ENCODE measurements at places on chromosomes 2 and 18. TPM values are rescaled to one million over a fixed set of nuclear protein-coding genes. Genes with fewer than 3 reads are reported as not detected.
A peak's percentile ranks its signal among the peaks of the same experiment; 100 is the strongest.

DNA sequence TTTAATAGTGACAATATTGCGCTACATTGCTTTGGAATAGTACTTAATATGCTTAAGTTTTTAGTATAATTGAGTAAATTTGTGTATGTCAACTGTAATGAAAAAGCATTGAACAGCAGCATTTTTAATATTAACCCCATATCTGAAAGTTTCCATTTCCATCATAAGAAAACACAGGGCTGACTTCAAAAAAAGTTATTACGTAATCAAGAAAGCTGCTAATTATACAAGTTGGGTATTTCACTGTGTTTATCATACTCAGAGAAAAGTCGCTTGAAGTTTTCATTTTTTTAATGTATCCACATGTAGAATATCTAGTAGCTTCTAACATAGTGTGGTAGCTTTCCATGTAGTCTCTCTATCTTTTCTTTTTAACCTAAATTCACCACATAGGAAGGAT, 146.5 kb downstream of the PKP4 start:
- DNase-seq: no peak

GRCh38 chr2:41488888-41489287, 558.9 kb upstream of the PKDCC start:
- no peak for DNase-seq

DNA sequence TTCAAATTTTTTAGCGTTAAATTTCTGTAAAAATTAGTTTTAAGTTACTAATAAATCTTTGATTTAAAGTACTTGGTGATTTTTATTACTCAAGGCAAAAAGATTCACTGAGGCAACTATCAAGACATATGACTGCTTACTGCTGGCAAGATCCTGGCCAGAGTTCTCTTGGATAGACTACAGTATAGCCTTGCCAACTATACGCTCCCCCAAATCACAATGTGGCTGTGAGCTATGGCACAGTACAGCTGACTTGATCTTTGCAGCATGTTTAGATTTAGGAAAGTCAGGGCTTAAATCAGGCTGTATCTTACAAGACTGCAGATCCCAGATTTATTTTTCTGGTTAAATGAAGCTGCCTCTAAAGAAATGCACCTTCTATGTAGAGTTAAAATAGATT, 26.5 kb downstream of the MSTN start:
- no peak for DNase-seq

DNA sequence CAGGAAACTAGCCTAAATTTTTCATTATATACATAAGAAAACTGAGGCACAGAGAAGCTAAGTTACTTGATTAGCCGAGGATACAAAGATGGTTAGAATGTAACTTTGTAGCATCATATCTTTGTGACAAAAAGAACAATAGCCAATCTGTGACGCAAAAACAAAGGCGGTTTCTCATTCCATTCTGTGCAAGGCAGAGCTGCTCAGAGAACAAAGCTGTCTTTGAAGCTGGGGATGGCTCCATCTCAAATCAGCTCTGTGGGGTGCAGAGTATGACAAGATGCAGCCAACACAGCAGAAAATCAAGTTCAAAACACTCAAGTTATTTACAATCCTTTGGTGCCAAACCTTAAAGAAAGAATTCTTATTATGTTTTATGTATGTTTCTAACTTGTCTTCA, 81.9 kb upstream of the VWC2L start:
- peak; percentile 1 for DNase-seq

- no peak for DNase-seq
These were observed 15.0 kb upstream of the BMPR2 start for GRCh38 chr2:202361108-202361507.

DNA sequence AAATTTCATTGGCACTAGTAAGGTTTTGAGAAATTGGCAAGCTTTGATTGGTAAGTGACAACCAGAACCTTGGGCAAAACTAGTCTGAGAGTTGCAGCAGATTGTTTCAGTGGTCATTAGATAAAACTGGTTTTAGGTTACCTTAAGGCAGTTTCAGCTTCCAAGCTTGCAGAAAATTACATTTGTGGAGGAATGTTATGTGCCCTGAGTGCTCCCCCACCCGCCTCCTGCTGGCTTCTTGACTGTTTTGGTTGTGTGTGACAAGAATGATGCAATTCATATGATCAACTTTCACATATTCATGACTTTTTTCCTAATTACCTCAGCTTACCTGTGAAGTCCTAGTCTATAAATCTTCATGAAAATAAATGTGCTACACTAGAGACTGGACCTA, 599.5 kb upstream of the ZNF804A start:
- DNase-seq: no peak

DNA sequence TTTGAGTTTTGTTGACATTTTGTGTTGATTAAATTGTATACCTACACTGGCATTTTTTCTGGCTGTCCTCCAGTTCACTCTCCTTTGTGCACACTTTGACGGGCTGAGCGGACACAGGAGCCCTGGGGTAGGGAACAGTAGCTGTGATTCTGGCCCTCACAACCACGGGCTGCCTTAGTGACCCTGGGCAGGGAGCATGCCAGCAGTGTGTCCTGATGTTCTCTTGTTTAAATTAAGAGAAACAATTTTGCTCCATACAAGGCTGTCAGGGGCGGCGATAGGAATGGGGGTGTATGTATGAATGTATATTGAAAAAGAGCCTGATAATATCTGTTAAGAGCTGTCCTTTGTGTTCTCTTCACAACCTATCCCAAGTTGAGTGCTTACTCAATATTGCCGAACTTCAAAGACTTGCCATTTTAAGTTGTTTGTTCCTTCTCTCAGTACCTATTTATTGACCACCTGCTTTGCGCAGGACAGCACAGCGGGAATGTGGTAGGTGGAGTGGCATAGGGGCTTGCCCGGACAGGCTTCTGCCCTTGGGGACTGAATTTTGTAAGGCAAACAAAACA, 103.7 kb upstream of the EML6 start:
- no peak for DNase-seq

GRCh38 chr2:177124371-177124770, 88.2 kb upstream of the HNRNPA3 start:
- DNase-seq: no peak

DNA sequence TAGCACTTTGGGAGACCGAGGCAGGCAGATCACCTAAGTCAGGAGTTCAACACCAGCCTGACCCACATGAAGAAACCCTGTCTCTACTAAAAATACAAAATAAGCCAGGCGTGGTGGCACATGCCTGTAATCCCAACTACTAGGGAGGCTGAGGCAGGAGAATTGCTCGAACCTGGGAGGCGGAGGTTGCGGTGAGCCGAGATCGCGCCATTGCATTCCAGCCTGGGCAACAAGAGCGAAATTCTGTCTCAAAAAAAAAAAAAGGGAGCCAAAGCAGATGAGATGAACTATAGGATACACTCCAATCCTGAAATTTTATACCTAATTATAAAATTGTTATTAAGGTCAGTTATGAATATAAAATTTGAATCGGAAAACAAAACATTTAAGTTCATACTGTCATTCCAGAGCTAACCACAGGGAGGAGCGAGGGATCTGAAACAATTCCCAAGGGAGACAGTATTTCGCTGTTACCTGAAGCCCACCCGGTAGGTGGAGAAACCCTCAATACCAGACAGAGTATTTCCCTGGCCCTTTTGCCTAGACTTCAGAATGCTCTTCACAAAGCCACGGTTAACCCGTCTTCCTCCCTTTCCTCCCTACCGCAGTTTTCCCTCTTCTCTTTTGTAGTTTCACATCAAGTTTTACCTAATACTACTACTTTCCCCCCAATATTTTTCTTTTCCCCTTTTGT, 1.4 kb downstream of the PPM1G start:
- peak; percentile 55 for DNase-seq

GRCh38 chr2:73886357-73886756, 6.5 kb upstream of the ACTG2 start:
- no peak for DNase-seq

DNA sequence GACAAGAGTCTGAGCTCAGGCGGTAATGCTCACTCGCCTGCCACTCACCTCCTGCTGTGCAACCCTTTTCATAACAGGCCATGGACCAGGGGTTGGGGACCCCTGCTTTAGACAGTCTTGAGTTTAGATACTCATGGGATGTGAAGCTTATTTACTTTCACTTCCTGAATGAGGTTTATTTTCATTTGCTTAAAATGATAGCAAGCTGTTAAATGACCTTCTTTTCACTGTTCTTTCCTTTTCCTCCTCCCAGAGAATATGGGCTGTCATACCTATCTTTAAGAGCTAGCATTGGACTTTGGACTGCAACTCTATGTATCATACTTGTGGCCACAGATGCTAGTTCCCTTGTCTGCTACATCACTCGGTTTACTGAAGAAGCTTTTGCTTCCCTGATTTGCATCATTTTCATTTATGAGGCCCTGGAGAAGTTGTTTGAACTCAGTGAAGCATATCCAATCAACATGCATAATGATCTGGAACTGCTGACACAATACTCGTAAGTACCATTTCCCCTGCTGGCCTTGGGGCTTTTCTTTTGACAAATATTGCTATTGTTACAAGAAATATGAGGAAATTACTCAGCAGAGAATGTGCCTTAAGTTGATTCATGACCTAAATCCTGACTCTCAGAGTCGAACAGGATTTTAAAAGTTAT, 168.5 kb downstream of the DPP4 start:
- DNase-seq: peak; percentile 68

GRCh38 chr2:237208373-237209260, 122.9 kb downstream of the COPS8 start:
- DNase-seq: peak; percentile 85

DNA sequence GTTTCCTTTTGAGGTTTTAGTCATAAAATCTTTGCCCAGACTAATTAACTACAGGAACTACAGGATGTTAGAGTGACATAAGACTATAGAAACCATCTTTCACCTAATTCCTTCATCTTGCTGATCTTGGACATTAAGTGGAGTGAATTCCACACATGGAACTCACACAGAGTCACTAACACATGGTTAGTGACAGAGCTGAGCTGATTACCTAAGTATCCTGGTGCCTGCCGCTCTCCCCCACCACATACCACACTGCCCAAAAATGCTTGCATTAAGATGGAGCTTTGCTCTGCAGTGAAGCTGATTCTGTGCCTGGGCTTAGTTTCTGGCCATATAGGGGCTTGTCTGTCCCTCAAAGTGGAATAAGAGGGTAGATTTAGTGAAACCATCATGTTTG, 332.9 kb upstream of the NT5C1B start:
- DNase-seq: no peak

UGT1A8 gene
- not detected for total RNA-seq

UGT1A4 gene
- total RNA-seq: not detected

All from RPMI7951 (cell line).